ENCODE measurements at places on chromosomes 12 and 14. TPM values are rescaled to one million over a fixed set of nuclear protein-coding genes. Genes with fewer than 3 reads are reported as not detected.

DNA sequence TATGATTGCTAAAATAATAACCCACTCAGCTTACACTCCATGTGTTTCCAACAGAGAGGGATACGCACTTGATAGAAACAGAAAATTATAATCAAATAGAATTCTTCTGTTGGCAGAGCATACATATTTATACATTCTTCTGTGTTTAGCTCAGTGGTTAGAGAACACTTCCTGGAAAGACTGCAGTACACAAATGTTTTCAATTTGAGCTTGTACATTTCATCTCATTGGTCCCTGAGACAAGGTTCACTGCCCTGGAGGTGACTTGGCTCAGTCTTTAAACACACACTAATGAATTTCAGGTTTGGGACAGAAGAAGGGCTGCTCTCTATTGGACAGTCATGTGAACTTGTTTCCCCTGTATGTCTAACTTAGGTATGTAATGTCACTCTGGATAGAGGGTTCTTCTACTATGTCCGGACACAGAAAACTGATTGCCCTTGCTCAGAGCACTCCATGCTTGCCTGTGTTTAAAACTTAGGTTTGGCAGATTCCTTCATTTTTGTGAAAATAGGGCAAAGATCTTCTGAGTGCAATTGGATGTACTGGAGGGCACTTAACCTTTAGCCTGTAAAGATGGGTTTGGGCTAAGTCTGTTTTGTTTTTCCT is 22.9 kb downstream of the PROX2 start:
- DNase-seq = peak; percentile 82

DNA sequence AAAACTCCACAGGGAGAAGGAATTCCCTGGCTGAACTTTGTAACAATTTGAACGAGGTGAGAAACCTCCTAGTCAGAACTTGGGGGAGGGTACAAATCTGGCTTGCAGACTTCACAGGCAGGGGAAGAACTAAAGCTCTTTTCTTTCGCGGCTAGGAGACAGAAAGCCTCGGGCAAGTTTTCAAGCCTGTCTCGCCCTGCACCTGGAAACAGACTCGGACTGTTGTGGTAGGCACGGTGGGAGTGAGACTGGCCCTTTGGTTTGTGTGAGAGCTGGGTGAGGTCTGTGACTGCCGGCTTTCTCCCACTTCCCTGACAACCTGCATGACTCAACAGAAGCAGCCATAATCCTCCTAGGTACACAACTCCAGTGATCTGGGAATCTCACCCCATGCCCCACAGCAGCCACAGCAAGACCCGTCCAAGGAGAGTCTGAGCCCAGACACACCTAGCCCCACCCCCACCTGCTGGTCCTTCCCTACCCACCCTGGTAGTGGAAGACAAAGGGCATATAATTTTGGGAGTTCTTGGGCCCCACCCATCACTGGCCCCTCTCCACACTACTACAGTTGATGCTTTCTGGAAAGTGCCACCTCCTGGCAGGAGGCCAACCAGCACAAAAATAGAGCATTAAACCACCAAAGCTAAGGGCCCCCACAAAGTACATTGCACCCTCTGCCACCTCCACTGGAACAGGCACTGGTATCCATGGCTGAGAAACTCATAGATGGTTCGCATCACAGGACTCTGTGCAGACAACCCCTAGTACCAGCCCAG is 102.7 kb upstream of the ST8SIA1 start:
- no peak for DNase-seq

DNA sequence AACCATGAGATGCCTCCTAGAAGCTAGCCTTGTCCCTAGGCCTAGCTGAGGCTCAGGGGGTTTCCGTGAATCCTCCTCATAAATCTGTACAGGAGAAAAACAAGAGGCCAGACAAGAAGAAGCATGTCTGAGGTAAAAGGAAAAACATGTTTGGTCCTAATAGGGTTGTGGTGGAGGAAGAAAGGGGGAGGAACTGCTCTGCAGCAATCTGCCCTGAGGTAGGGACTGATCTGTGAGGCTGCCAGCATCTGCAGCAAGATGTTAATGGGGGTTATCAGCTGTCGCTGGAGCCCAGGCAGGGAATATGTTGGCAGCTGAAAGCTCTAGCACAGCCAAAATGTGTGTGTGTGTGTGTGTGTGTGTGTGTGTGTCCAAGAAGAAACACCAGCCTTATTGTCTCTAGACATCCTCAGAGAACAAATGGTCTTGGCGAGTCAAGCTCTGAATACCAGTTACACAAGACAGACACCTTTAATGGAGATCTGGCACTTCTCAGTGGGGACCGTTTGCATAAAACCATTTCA is 218.5 kb downstream of the NUAK1 start:
- peak; percentile 76 for DNase-seq

GRCh38 chr12:48995086-48995879 is 3.9 kb downstream of the DDN start:
- peak; percentile 88 for DNase-seq

- peak; percentile 16 for DNase-seq
These were observed 110.8 kb downstream of the SEC23A start for GRCh38 chr14:38992067-38992844.

DNA sequence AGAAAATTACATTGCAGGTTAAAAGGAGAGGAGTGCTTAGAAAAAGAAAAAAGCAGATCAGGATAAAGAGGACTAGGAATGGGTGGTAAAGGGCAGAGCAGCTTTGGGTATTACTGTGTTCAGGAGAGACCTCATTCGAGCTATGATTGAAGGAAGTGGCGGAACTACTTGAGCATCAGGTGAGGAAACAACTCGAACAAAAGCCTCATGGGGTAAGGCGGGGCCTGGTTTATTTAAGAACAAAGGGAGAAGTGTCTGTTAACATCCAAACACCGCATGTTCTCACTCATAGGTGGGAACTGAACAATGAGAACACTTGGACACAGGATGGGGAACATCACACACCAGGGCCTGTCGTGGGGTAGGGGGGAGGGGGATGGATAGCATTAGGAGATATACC is 444.6 kb upstream of the CCDC196 start:
- no peak for DNase-seq

DNA sequence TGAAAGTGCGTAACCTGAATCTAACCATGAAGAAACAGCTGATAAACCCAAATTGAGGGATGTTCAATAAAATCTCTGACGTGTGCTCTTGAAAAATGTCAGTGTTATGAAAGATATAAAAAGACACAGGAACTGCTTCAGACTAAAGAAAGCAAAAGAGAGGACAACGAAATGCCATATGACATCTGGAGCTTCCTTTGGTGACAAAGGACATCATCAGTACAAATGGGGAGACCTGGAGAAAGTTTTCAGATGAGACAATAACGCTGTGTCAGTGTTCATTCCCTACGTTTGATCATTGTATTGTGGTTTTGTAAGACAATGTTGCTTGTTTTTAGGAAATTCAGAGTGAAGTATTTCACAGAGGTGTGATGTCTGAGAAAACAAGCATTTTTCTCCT is 125.9 kb upstream of the MAP1LC3B2 start:
- no peak for DNase-seq

- DNase-seq = no peak
These were observed 268.9 kb downstream of the NPAS3 start for GRCh38 chr14:33207467-33208017.

TCL1B gene
- total RNA-seq = not detected
